ENCODE measurements at places on chromosomes 2 and 18. TPM values are rescaled to one million over a fixed set of nuclear protein-coding genes. Genes with fewer than 3 reads are reported as not detected.

- no peak for DNase-seq
Measured at GRCh38 chr2:69789175-69789721, 40.2 kb upstream of the GMCL1 start.

DNA sequence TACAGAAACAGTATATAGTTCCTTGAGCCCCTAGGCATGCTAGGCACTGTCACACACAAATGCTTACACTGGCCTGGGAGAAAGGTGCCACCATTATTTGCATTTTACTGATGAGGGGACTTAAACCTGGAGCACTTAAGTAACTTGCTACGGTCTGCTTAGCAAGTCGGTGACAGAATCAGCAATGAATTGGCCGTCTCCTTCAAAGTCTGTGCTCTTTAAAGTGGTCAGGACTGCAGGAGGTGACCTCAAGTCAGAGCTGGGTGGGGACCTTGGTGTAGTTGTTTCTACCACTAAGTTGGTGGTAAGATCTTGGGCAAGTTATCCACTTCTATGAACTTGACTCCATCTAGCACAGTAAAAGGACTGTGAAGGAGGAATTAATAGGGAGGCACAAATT lies 34.8 kb downstream of the PTPRM start:
- DNase-seq: no peak

The CRYGD gene
- total RNA-seq: not detected

GRCh38 chr2:229620759-229621158 lies 93.6 kb downstream of the DNER start:
- DNase-seq: no peak

All from CD4-positive, alpha-beta memory T cell (primary cell).